ENCODE measurements at places on chromosomes 7 and 10.

DNA sequence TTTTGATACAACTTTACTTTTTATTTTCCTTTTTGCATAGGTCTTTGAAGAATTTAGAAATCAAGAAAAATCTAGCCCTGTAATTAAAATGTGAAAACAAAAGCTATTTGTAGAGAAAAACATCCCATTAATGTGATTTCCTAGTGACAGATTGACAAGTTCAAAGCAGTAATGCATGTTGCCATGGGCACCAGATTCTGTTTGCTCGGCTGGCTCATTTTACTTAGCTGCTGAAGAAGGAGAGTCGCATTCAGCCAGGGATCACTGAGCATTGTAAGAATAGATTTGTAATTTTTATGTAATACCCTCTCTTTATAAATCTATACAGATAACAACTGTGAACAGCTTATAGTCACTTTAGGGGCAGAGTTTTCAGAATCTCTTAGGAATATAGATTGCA lies 28.5 kb downstream of the DNAJB9 start:
- no peak for DNase-seq

DNA sequence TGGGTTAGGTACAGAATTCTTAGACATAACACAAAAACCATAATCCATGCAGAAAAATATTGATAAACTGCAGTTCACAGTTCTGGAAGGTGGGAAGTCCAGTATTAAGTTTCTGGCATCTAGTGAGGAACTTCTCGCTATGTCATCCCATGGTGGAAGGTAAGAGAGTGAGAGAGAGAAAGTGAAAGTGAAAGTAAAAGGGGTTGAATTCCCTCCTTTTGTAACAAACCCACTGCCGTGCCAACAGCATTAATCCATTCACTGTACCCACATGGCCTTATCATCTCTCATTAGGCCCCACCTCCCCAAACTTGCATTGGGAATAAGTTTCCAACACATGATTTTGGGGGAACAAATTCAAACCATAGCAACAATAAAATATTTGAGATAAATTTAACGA lies 17.1 kb downstream of the ZNF485 start:
- no peak for DNase-seq

- no peak for DNase-seq
Measured at GRCh38 chr7:17661982-17662585, 278.2 kb downstream of the SNX13 start.

GRCh38 chr10:129332476-129332875 lies 134.6 kb upstream of the MGMT start:
- no peak for DNase-seq

DNA sequence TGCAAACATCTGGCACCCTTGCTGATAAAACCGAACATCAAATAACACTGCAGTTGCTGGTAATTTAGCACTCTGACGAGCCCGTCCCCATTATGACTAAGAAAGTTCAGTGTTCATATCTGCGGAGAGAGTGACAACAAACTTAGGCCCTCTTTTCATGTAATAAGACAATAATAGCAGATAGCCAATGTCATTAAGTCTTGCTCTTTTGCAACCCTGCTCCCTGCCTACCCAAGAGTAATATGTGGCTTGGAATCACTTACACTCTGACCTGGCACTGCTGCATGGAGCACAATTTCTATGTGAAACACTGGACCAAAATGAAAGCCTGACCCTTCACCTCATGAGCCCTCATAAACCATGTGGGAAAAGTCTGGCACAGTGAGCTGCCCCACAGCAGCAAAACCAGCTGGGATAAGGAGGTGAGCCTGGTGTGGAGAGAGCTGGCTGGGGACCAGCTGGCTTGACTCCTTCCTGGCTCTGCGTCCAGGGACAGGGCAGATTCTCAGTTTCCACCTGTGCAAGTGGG lies 86.5 kb downstream of the HIPK2 start:
- DNase-seq = no peak

GRCh38 chr7:54796150-54796549 lies 37.1 kb upstream of the SEC61G start:
- DNase-seq = no peak

GRCh38 chr7:124934841-124935240 lies 5.2 kb upstream of the POT1 start:
- no peak for DNase-seq

- DNase-seq = peak; percentile 38
Measured at GRCh38 chr7:85833066-85833465, 646.2 kb upstream of the SEMA3D start.
